Amniotic epithelial cell (primary cell): ENCODE measurements at places on chromosomes 2 and 18.

- DNase-seq = no peak
Measured at GRCh38 chr2:63093502-63093901, 42.9 kb downstream of the OTX1 start.

GRCh38 chr2:119707117-119708087 is 28.4 kb downstream of the TMEM177 start:
- DNase-seq = no peak

DNA sequence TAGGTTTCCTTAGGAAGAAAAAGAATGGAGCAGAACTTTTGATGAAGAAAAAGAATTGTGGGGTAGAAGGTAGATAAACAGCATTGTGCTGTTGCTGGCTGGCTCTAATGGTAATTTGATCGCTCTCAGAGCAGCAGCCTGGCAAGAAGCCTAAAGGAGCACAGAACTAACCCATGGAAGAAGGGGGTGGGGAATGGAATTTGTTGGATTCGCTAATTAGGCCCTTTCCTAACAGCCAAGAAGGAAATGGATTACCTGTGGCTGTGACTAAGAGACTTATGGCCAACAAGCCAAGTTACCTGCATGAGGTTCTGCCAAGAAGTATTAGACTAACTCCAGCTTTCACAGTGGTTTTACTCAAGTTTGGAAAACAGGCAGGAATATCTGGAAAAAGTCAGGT is 210.6 kb downstream of the IKZF2 start:
- DNase-seq = peak; percentile 23

- DNase-seq = no peak
Measured at GRCh38 chr2:17068021-17068420, 402.4 kb upstream of the CYRIA start.

DNA sequence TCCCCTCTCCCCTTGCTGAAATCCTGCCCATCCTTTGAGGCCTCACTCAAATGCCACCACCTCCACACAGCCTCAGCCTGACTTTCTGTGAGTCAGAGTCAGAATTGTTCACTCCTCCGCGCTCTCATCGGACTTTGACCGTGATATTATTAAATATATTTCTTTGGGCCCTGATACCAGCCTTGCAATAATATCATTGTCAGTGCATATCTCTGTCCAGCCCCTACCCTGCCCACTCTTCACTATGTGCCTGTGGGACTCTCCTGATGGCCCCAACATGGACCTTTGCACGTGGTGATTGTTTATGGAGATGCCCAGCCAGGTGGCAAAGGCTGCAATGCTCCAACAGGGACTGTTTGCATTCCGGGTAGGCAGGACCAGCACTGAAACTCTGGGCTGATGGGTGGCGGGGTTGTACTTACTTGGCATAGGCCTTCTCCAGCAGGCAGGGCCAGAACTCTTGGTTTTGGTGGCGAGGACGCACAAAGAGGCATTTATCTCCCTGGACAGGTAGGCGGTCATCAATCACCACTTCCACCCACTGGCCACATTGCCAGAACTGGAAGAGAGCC is 37.3 kb downstream of the CAPN13 start:
- no peak for DNase-seq

DNA sequence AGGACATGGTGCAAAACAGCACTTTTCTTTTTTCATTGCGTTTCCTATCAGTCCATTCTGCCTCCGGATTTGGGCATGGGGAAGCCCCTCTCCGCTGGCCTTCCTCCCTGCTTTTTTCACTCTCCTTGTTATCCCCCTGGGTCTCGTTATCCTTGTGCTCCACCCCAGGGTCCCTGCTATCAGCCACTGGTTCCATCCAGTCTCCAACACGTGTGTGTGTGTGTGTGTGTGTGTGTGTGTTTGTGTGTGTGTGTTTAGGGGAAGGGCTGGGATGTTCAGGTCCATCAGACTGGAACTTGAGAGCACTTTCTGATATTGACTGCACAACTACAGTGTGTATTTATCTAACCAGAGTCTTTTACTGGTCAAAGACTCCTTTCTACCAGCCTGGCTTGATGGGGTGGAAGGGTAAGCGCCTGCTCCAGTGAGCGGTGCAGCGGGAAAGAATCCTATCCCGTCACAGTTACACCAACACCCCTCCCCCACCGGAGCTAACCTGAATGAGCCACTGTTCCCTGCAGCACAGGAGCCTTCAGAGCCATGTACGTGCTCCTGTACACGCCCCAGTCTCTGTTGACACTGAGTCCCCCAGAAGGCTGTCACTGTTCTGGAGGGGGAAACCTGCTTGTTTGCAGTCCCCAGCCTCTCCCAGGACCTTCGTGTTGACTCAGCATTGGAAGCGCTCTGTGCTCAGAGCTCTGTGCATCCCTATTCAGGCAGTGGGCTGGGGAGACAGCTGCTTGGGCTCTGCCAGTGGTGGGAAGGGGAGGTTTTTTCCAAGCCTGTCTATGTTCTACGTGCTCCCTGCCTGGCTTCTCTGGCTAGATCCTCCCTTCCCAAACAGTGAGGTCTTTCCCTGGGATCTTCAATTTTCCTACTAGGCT is 4.6 kb downstream of the INHA start:
- no peak for DNase-seq

DNA sequence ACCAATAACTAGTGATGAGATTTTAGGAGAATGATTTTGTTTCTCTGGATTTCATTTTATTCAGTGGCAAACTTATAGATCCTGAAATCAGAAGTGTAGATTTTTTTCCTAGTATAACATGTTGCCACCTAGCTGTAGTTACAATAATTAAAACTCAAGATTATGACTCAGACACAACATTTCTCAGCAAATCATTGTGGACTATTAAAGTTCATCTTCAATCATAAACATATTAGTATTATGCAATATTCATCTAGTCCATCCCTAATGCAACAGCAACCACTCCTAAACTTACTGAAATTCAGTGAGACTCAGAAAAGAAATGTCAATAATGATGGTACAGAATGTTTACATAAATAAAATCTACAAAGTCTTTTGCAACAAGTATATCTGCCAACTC is 51.3 kb downstream of the USP34 start:
- peak; percentile 38 for DNase-seq

DNA sequence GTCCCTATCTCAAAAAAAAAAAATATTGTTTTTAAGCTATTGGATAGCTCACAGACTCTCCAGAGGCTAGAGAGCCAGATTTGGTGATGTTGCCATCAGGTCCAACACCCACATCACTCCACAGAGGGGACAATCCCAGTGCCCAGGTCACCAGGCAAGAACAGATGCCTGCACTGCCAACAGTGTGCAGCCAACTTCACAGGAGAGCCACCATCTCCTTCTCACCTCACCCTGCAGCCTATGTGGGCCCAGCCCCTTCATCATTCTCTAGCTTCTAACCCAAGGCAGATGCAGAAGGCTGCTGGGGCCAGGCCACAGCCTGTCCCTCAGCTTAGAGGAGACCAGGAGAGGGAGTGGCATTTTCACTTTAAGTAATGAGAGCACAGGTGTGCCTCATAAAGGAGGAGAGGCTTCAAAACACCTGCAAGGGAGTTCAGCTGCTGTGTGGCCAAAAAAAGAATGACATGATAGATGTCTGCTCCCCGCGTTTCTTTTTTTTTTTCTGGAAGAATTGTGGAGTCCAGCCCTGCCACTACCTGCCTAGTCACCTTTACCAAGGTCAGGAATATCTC is 98.0 kb upstream of the ZSWIM2 start:
- no peak for DNase-seq

- no peak for DNase-seq
Measured at GRCh38 chr2:15769676-15770547, 170.4 kb upstream of the MYCN start.
